ENCODE measurements at places on chromosomes 1 and 21.

DNA sequence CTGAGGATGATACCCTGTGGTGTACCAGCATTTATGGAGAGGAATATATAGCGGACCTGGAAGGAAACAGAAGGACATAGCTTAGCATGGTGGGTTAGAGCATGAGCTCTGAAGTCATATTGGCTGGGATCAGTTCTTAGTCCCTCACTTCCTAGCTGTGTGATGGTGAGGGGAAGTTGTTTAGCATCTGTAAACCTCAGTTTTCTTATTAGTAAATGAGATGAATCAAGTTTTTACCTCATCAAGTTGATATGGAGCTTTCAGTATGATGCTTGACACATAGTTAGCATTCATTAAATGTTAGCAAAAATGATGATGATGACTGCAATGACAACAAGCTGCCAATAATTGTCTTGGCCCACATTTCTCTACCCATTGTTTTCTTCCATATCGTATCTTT, 84.8 kb downstream of the NEK7 start:
- DNase-seq, result no peak

GRCh38 chr1:92326681-92327080, 27.8 kb downstream of the RPAP2 start:
- DNase-seq, result no peak

DNA sequence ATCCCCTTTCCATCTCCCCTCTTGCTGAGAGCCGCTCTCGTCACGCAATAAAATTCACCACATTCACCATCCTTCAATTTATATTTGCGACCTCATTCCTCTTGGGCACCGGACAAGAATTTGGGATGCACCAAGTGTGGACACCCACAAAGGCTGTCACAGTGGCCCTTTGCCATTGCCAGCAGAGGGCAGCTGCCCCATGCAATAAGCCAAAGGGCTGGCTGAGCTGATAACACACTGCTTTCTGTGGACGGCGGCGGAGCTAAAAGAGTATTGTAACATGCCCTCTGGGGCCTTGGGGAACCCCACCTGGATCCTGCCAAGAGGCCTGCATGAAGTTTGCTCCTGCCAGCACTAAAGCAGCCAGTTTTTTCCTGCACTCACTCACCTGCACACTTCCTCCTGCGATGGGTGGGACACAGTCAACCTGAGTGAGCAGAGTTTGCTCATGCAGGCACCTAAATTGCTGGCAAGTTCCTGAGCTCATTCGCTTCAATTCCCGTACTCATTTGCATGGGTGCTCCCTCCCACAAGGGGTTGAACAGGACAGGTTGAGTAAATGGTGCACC, 792.3 kb upstream of the ADAMTS5 start:
- DNase-seq, result peak; percentile 43

DNA sequence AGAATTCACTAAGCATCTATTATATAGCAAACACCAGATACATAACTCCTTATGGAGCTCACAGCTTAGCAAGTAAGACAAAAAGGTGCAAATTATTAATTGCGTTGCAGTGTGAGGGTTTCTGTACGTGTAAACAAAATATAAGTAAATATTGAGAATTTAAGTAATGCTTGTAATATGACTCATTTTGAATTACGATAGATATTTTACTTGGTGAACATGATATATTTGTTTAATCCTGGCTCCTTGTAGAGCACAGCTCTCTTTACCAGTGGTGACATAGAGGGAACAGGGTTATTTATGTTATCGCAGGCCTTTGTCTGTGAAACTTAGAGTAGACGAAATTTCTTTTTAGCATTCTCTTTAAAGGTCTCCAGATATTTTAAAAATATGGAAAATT, 36.4 kb downstream of the LYPLAL1 start:
- DNase-seq, result no peak

DNA sequence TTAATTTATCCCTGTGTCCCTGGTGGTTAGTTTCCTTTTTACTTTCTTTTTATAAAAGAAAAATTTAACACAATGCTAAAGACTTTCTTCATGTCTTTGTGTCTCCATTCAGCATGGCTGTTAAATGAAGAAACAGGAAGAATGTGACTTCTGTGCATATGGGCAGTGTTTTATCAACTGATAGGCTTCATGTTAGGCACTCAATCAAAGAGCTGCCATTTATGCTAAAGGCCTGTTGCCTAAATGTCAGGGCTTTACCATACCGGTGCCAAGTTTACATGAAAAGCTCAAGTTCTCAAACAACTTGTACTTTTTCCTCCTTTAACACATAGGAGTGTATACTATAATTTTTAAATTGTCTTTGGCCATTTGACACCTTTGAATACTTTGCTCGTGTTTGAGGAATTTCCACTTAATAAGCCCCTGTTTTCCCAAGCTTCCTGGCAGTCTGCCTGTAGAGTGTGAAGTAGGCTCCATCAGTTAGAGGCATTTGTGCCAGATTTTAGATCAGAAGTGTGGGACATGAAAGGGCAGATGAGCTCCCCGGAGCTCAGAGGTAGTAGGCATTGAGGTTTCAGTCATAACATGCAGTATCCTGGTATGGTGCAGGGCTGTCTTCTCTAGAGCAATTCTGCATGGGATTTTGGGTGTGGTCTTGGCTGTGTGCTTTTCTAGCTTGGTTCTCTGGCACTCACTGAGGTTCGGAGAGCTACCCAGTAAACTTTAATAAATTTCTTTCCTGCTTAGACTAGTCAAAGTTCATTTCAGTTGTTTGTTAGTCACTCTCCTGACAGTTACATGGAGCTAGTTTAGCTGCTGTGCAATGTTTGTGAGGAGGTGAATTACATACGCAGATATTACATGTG, 119.0 kb downstream of the LEPR start:
- DNase-seq, result no peak

GRCh38 chr1:59638231-59638711, 176.5 kb upstream of the HOOK1 start:
- no peak for DNase-seq

DNA sequence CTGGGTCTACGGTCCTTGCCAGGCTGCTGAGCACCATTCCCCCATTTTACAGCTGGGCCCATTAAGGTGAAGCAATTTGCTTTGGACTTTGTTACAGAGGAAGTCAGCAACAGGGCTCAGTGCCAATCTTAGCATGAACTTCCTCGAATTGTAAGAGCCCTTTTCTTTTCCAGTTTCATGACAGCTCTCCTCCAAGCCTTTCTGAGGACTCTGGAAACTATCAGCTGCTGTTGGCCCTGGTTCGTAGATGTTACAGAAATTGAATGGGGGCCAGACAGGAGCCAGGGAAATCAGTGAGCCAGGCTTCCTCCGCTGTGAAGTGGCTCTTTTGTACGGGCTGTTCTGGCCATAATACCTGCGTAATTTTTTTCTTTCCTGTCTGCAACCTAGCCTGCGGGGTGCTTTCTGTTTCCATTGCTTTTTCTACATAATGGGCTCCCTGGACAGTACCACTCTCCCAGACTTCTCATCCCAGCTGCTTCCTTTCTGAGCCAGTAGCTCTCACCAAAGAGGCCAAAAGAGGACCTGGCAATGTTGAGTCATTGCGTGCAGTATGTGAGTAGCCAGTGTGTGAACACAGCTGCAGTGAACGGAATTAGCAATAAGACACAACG, 386.3 kb downstream of the DISC1 start:
- DNase-seq, result peak; percentile 76

All from left colon (tissue), 2 donors.